Mesenteric fat pad (tissue), 1 donor: ENCODE measurements at places on chromosomes 2 and 18.

GRCh38 chr2:140589696-140590095 lies 1541.1 kb downstream of the LRP1B start:
- DNase-seq: no peak

- DNase-seq: no peak
Measured at GRCh38 chr2:160876029-160876428, 284.2 kb upstream of the TANK start.

DNA sequence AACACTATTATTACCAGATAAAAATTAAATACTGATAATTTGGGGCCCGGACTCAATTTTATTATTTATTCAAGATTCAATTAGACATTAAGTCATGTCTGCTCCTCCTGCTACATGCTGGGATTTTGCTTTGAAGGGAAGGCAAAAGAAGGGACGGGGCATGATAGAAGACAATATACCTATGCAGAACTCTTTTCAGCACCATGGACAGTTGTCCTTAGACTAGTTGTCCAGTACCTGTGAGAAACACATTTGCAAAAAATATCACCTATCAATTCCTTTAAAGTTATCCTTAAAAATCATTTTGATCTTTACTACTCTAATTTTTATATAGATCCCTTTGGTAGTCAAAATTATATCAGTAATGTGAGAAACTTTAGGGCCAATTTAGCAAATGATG lies 100.2 kb upstream of the SULT1C3 start:
- DNase-seq: no peak

DNA sequence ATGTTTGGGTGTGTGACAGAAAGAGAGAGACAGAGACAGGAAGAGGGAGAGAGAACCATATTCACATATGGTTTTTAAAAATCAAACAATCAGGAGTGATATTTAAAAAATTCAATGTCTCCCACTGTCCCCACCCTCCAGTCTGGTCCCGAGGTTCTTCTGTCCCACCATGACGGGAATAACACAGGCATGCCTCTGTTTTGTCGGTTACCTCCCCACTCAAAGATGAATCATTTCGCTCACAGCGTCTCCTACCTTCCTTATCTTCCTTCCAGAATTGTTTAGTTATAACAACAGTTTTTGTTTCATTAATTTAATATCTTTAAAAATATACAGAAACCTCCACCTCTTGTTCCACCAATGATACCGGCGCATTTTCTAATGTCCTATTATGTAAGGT lies 113.0 kb downstream of the KCNF1 start:
- DNase-seq: no peak

DNA sequence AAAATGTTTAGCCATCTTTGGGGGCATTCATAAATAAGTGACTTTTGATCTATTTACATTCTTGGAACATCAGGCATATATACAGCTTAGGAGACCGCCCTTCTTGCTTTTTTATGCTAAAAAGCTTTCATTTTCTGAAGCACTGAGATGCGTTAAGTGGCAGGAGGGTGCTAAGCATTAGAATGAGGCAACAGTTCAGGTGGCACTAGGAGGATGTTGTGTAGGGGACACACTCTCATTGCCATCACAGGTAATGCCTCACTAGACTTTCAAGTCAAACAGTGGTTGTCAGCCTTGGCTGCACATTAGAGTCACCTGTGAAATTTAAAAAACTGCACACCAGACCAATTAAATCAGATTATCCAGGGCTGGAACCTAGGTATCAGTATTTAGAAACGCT lies 39.1 kb downstream of the EHBP1 start:
- DNase-seq: no peak

- DNase-seq: no peak
Measured at GRCh38 chr2:160876765-160877164, 283.5 kb upstream of the TANK start.

DNA sequence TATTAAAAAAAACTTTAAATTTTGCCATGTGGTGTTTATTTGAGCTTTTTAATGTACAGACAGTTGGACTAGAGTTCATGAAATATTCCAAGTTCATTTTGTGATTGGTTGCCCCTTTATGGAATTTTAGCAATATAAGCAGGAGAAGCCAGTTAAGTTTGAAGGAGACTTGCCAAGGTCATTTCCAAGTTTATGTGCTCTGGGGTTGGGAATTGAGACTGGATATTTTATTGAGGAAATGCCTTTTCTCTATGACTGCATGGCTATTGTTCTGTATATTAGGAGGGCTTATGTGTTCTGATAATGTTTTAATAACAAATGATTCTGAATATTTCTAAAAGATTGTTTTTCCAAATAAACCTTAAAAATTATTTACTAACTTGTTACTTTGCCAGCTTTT lies 67.0 kb upstream of the TCF4 start:
- DNase-seq: no peak

GRCh38 chr2:172415865-172416183 lies 11.6 kb upstream of the ITGA6 start:
- no peak for DNase-seq

DNA sequence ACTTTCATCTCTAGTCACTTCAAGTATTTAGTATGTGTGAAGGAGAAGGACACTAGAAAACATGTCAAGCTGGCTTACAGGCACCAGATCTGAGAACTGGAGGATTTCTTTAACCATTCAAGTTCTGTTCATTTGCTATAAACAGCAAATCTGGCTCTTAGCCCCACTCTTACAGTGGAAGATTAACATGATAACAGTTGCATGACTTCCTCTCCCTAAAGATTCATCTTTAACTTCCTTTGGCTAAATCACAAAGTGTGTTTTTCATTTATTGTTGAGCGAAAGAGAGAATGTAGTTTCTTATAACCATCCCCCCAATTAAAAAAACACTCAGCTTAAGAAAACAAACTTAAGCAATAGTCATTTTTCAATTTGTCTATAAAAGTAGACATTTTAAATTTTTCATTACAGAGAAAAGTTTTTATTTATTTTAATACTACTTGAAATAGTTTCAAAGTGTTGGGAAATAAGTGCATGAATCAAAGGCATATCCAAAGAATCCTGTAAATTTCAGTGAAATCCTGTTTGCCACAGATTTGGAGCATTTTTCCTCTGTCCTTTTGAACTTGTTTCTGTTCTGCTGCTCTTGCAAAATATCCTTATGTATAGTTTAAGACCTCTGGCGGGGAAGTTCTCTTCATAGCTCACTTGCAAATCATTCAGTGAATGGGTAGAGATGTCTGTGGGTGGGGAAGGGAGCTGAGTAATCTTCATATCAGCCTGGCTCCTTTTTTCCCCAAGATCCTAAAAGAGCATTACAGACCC lies 241.0 kb upstream of the RBBP8 start:
- no peak for DNase-seq

- DNase-seq: no peak
Measured at GRCh38 chr18:21040466-21040865, 71.1 kb downstream of the ROCK1 start.

- DNase-seq: no peak
Measured at GRCh38 chr2:188976545-188977268, 2.5 kb downstream of the COL3A1 start.

- DNase-seq: no peak
Measured at GRCh38 chr2:26917135-26917836, 53.2 kb upstream of the MAPRE3 start.

- DNase-seq: no peak
Measured at GRCh38 chr2:191611614-191612013, 66.3 kb upstream of the NABP1 start.

GRCh38 chr2:67930156-67930555 lies 132.6 kb downstream of the C1D start:
- no peak for DNase-seq

- DNase-seq: no peak
Measured at GRCh38 chr18:58687871-58688308, 16.6 kb downstream of the MALT1 start.

- DNase-seq: no peak
Measured at GRCh38 chr2:43367012-43367782, 140.8 kb upstream of the ZFP36L2 start.

DNA sequence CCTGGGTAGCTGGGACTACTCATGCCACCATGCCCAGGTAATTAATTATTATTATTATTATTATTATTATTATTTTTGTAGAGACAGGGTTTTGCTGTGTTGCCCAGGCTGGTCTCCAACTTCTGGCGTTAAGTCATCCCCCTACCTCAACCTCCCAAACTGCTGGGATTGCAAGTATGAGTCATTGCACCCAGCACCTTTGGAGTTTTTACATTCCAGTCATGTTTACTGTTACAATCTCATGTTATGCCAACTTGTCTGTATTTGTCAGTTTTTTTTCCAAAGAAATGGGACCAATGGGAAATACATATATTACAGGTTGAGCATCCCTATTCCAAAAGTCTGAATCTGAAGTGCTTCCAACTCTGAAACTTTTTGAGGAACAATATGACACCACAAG lies 903.8 kb downstream of the SLC4A3 start:
- no peak for DNase-seq

DNA sequence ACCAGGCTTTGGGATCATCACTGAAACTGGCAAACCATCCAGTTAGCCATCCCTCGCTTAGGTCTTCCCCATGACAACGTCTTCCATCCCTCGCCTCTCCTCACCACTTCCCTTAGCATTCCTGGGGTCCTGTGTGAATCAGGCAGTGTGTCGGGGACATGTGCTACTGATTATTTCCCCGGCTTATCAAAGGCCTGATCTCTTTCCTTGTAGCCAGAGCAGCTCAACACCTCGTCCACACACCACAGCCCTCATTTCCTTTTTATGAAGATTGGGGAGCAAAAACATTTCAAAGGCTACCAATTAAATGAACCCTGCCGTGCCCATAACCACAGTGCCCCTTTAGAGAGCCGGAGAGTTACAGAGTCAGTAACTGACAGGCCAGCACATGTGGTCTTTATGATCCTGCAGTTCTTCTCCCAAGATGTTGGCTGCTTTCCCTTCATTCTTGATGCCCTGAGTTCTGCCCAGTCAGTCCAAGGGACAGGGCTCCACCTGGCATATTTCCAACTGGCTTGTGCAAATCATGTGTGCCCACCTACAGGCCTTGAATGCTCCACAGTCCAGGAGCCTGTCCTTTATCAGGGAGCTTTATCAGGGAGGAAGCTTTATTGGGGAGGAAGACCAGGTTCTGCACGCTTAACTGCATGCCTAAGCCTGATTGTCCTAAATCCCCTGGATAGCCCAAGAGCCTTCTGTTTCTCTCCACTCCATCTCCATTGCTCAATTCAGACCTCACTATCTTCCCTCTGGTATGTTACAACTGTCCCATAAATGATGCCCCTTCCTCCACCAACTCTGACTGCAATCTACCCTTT lies 343.1 kb downstream of the CYRIA start:
- no peak for DNase-seq

- DNase-seq: no peak
Measured at GRCh38 chr2:222054813-222055212, 244.0 kb downstream of the PAX3 start.

- no peak for DNase-seq
Measured at GRCh38 chr2:64400733-64401528, 53.0 kb upstream of the LGALSL start.

GRCh38 chr2:758073-758820 lies 81.0 kb upstream of the TMEM18 start:
- no peak for DNase-seq

DNA sequence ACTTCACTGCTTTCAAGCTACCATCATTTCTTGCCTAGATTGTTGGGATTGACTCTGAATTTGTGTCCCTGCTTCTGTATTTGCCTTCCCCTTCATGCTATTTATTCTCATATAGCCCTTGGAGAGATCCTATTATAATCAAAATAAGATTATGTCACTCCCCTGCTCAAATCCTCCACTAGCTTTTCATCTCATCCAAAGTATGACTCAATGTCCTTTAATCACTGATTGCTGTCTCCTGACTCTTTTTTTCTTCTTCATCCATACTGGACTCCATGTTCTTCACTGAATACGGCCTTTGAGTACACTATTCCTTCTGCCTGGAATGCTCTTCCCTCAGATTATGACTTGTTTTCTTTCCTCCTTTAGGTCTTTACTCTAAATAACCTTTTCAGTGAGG lies 5.0 kb downstream of the RBKS start:
- DNase-seq: no peak

- DNase-seq: peak; percentile 64
Measured at GRCh38 chr2:232979871-232980461, 33.1 kb downstream of the NGEF start.

DNA sequence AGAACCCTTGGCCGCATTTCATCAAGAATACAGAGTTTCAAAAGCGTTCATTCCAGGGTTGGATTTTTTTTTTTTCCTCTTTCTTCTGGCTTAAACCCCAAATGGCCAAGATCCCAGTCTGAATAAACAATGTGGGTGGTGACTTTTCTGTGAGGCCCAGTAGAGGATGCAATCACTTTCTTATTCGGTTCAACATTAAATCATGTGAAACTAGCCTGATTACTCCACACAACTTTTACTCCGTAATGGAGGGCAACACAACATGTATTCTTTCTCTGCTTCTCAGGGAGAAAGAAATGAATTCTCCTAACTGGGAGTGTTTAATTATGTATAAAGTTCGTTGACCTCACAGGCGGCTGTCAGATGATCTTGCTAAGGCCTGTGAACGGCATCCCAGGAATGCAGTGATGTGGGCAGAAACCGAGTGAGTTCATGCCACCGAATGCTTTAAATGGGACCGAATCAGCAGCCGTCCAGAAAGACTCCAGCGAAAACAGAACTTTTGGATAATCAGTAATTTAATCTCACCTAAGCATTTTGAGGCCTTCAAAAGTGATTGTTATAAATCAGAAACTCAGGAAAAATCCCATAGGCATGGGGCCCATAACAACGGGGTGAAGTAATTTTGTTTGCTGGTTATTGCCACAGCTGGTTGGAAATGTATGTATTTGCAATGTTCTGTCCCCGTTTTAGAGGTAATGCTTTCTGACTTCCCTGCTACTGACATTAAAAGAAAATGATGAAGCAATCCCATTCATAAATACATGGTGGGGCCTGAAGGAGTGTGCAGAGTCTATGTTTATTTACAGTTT lies 81.5 kb downstream of the BCL2 start:
- no peak for DNase-seq

- DNase-seq: peak; percentile 47
Measured at GRCh38 chr2:235934059-235934773, 234.0 kb downstream of the GBX2 start.

DNA sequence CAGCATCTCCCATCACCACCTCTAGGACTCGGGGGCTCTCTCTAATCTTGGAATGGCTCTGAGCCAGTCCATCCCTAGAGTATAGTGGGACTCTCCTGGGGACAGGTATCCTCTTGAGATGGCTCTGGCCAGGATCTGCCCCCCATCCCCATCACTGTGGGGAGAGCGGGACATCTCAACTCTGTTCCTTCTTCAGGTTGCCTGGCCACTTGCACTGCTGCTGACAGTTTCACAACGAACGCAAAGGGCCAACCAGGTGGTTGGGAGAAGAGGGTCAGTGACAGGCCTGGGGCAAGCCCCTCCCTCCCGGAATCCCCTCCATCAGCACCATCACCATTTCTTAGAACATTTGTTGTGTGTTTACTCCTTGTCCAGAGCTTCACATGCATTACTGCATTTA lies 62.6 kb downstream of the CIB4 start:
- DNase-seq: peak; percentile 64
